Type B pancreatic cell (in vitro differentiated cells): ENCODE measurements at places on chromosomes 5 and 9. TPM values are rescaled to one million over a fixed set of nuclear protein-coding genes. Genes with fewer than 3 reads are reported as not detected.

The EXOSC2 gene
- 38.9 and 57.2 TPM in 2 replicates for total RNA-seq

The KCNV2 gene
- not detected in 2 replicates for total RNA-seq

The OR1J2 gene
- total RNA-seq, result not detected in 2 replicates

The EDIL3 gene
- 15.4 and 19.1 TPM in 2 replicates for total RNA-seq

DNA sequence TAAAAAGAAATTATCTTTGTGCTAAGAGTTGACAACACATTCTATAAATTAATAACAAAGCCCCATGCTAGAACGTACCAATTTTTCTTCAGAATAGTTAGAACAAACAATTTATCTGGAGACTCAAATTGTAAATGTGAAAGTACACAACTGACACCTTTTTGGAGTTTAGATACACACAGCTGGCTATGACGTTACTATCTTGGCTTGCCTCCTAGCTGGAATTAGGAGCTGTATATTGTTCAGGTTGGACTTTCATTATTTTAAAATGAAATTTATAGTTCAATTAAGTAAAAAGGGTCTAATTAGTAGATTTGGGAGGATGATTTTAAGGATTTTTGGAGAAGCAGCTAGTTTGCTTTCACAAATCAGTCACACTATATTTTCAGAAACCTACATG is 393.9 kb upstream of the RIOK2 start:
- DNase-seq, result no peak

DNA sequence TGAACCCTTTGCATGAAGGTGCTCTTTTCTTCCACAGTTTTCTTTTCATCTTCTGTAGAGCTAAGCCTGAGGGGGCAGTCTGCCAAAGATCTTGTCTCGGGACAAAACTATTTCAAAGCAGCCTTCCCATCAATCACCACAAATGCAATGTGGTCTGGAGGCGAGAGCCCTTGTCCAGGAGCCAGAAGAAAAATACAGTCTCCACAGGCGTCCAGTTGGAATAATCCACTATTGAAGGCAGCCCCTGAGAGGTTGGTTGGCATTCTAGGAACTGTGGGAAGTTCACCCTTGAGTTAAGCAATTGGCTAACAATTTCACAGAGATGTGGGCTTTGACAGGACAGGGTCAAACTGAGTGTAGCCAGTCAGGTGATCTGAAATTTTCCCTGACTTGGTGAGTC is 72.0 kb downstream of the SEMA6A start:
- DNase-seq, result no peak

DNA sequence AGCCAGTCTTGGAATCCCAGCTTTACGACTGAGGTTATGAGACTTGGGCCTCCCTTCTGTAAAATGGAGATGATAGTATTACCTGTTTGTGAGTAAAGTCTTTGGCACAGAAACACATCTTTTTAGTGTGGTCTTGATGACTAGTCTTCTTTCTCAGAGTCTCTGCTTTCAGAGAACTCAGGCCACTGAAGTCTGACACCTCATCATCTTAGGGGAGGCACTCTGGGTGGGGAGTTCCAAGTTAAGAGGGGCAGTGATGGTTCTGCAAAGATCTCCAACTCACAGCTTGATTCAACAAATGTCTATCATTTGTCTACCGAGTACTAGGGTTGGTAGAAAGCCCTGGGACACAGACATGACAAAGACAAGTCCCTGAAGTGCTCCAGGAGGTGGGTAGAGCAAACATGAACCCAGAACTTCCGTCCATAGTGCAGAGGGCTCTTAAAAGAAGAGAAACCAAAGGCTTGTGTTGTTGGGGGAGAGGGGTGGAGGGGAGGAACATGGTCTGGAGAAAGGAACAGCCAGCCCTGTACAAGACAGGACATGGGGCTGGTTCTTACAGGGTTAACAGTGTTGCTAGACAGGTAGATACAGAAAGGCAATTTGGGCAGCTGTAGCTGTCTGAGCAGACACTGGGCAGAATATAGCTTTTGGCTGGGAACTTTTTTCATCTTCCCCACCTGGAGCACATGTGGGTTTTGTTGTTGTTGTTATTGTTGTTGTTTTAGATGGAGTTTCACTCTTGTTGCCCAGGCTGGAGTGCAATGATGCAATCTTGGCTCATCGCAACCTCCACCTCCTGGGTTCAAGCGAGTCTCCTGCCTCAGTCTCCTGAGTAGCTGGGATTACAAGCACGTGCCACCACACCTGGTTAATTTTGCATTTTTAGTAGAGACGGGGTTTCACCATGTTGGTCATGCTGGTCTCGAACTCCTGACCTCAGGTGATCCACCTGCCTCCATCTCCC is 2.6 kb upstream of the CD14 start:
- no peak for DNase-seq

DNA sequence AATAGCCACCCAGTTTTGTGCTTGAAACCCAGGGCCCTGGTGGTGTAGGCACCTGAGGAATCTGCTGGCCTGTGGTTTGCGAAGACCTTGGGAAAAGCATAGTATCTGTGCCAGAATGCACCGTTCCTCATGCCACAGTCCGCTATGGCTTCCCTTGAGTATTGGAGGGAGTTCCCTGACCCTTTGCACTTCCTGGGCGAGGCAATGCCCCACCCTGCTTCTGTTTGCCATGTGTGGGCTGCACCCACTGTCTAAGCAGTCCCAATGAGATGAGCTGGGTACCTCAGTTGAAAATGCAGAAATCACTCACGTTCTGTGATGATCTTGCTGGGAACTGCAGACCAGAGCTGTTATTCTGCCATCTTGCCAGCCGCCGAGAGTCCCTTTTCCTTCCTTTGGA is 483.5 kb downstream of the AGTPBP1 start:
- no peak for DNase-seq

GRCh38 chr9:82891321-82891720 is 171.6 kb downstream of the RASEF start:
- no peak for DNase-seq
